ENCODE measurements at places on chromosomes 2 and 18.

DNA sequence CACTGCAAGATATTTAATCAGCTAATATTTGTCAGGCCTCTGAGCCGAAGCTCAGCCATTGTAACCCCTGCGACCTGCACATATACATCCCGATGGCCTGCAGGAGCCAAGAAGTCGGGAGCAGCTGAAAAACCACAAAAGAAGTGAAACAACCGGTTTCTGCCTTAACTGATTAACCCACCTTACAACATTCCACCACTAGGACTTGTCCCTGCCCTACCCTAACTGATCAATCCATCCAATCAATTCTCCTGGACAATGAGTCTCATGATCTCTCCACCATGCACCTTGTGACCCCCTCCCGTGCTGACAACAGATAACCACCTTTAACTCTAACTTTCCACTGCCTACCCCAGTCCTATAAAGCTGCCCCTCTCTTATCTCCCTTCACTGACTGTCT lies 945.4 kb upstream of the GYPC start:
- no peak for DNase-seq

- no peak for DNase-seq
Observed at GRCh38 chr2:66494708-66495107, 59.8 kb downstream of the MEIS1 start.

- no peak for DNase-seq
Observed at GRCh38 chr18:54690198-54690597, 99.2 kb downstream of the DYNAP start.

DNA sequence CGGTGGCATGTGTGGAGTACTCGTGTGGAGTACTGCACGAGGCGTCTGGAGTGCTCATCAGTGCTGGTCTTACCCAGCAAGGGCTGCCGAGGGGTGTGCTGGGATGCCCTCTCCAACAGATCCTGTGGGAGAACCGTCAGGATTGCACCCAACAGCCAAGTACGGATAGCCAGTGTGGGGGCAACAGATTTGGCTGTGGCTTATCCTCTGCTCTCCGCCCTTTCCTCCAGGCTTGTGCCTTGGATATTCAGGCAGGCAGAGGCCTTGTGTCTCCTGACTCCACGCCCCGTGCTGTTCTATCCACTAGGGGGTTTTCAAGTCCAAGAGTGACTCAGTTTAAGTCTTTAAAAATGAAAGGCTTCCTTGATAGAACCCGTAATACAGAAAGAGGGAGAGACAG lies 321.0 kb upstream of the HS6ST1 start:
- DNase-seq = no peak

DNA sequence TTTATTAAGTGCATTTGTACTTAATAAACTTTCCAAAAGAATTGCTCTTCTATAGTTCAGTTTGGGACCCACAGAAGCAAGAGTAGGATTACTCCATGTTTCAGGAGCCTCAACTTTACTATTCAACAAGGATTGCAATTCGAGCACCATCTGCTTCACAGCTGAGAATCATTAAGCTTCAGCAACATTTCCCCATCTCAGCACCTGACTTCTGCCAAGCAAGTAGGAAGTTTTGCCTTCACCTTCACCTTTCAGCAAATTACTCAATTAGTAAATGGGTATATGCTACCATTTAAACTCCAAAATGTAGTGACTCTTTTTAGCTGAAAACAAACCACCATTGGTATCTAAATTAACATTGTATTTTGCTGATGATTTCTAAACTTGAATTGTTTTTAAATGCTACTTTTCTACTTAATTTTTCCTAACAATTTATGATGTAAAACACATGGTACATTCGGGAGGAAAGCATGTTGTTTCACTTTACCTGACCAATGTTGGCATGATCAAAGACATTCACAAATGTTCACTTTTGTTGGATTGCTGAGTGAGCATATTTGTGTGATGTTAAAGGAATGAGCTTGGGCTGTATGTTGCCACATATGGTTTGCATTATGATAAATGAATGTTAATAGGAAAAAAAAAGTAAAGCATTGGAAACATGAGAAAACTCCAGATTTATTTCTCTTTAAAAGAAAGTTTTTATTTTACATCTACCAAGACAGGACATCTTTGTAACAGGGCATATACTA lies 159.2 kb downstream of the GULP1 start:
- DNase-seq = no peak

Data from retina (tissue), 1 donor.